ENCODE measurements at places on chromosomes 2 and 18. TPM values are rescaled to one million over a fixed set of nuclear protein-coding genes. Genes with fewer than 3 reads are reported as not detected.

DNA sequence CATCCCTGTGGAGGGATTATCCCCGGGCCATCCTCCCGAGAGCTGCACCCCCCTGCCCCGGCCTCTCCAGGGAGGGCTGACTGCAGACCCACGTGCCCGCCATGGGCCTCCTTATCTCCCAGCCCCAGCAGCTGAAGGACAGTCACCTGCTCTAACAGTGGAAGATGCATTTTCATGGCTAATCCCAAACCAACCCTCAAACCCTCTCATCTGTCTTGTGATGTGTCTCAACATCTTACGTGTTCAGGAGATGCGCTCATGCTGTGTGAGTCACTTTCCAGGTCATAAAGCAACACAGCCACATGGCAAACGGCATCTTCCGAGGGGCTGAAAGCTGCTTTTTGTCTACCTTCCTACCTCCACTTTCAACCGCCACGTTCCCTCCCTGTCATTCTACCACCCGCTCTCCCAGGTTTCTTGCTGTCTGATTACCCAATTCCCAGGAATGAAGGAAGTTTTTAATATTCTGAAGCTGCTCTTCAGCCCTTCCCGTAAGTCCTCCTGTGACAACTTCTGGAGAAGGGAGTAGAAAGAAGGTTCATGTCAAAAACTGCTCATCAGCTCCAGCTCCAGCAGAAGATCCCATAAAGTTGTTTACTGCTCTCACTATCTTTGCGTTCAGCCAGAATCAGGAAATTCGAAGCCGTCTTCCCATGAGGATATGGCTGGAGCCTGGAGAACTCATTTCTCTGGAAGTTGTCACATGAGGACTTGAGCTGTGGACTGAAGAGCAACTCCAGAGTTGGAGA, 54.5 kb downstream of the MBP start:
- DNase-seq: no peak

DNA sequence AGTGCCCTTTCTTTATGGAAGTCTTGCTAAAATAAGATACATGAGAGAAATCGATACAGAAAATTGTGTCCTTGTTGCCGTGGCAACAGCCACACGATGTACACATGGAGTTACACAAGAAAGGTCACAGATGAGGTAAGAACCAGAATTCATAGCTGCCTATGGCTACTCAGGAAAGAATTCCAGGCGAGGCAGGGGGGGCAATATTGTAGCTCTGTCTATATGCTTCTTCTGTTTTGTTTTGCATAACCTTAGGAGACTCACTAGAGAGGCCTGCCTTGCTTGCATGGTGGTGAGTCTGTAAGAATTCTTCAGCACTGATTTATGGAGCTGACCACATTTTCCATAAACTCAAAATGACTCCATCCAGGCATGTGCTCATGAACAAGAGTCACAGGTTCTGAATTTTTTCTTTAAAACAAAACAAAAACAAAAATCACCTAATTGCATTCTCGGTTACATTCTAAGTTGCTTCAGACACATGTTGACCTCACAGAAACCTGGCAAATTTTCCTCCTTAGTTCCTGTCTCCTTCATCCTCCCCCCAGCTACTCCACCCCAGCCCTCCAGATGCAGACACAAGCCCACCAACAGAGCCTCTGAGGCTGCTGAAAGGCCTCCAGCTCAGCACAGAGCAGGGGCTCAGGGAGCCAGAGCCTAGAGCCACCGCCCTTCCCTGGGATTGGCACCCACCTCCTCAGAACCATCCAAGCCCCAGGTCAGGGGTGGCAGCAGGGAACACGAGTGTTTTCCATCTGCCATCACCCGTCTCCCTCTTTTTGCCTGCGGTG, 183.5 kb downstream of the ANTXR1 start:
- no peak for DNase-seq

- no peak for DNase-seq
Observed at GRCh38 chr2:191109888-191110287, 40.9 kb downstream of the STAT4 start.

- peak; percentile 69 for DNase-seq
Observed at GRCh38 chr2:235041221-235041917, 89.6 kb downstream of the SH3BP4 start.

DNA sequence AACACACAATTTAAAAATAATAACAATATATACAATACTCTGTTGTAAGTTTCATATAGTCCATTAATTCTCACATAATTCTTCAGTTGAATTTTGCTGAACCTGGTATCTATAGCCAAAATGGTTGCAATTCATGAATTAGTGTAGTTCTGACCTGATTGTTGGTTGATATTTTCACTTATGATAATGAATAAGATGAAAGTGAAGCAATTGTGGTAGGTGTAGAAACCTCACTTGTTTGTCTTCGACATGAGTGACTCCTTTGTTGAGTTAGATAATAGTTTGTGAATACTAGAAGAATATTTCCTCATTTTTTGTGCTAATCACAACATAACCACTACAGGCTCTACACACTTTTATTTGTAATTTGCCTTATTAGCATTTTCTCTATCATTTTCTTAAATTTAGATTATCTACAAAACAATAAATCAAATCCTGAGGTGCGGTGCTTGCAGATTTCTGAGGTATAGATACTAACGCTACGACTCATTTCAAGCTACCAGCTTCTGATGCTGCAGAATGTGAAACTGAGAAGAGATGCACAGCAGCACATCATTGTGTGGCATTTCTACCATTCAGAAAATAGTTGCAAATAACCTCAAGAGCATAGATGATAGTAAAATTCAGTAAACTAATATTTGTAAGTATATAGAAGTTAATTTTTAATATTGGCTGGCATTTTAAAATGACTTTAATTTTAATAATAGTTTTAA, 117.9 kb downstream of the KCNH7 start:
- DNase-seq: no peak

DNA sequence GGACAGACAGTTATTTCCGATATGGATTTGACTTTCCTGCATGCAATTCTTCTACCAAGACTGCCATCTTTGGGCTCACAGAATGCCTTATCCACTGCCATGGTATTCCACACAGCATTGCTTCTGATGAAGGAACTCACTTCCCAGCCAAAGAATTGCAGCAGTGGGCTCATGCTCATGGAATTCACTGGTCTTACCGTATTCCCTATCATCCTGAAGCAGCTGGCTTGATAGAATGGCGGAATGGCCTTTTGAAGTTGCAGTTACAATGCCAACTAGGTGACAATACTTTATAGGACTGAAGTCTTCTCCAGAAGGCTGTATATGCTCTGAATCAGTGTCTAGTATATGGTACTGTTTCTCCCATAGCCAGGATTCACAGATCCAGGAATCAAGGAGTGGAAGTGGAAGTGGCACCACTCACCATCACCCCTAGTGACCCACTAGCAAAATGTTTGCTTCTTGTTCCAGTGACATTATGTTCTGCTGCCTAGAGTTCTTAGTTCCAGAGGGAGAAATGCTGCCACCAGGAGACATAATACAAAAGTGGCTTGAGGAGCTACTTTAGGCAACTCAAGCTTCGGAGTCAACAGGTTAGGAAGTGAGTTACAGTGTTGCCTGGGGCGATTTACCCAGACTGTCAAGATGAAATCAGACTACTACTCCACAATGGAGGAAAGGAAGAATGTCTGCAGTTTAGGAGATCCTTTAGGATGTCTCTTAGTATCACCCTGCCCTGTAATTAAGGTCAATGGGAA, 23.8 kb upstream of the SMAD4 start:
- no peak for DNase-seq

- no peak for DNase-seq
Observed at GRCh38 chr2:207163756-207164005, 2.1 kb downstream of the KLF7 start.

- peak; percentile 66 for DNase-seq
Observed at GRCh38 chr2:109377976-109378375, 235.8 kb downstream of the SEPTIN10 start.

DNA sequence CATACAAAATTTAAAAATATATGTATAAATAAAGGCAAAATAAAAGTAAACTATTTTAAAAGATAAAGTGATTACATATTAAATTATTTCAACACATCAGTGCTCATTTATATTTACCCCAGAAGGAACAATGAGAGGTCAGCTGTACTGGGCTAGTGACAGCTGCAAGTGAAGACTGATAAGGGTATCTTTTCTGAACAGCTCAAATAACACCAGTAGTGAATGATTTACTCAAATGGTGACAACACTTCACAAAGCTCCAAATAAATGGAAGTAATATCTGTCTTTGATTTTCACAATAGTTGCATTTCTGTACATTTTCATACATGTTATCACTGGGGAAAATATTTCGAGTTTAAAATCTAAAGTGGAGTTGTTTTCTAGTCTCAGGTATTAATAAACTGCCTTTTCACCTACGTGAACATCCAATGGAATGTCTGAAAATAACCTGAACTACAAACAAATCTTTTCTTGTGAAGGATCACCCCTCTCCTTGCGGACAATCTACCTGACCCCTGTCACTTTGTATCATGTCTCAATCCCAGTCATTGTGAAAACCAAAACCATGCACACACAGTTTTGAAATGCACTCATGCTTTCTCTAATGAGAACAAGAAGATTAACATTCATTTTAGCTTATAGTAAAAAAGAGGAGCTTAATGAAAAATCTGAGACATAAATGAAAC, 1928.8 kb upstream of the CELF4 start:
- no peak for DNase-seq

DNA sequence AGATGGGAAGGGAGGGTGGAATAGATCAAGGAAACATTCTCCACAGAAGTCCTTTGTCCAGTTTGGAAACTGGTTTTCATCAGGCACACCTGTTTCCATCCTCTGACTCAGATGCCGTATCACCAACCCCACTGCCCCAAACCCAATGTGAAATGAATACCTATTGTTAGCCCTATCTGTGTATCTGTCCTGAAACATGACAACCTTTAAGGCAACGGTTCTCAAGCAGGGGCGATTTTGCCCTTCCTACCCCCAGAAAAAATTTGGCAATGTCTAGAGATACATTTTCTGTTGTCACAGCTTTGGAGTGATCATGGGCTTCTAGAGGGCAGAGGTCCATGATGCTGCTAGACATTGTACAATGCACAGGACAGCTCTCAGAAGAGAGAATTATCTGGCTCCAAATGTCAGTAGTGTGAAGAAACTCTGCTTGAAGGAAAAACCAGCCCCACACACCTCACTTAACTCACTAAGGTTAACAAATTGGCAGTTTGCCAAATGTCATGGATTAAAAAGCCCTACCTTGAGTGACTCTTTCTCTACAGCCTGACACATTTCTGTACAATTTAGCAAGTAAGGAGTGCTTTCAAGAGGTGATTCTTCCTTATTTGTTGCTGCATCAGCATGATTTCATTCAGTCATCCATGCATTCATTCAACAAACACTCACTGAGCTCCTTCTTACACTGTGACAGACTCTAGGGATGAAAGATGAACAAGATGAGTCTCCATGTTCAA, 3.4 kb downstream of the SCTR start:
- DNase-seq: no peak

Gene TYW5
- 3.1 TPM for total RNA-seq

Gene SLC35G4
- total RNA-seq: not detected

Gene IL18RAP
- total RNA-seq: 0.70 TPM

Gene TUBA4B
- not detected for total RNA-seq

Gene POTEC
- not detected for total RNA-seq

Gene TBR1
- total RNA-seq: 0.05 TPM

Gene CCDC74A
- total RNA-seq: 1.1 TPM

Gene PAX3
- 0.19 TPM for total RNA-seq

Measured in cardiac septum (tissue), 1 donor.